ENCODE measurements at places on chromosomes 3 and 15.

DNA sequence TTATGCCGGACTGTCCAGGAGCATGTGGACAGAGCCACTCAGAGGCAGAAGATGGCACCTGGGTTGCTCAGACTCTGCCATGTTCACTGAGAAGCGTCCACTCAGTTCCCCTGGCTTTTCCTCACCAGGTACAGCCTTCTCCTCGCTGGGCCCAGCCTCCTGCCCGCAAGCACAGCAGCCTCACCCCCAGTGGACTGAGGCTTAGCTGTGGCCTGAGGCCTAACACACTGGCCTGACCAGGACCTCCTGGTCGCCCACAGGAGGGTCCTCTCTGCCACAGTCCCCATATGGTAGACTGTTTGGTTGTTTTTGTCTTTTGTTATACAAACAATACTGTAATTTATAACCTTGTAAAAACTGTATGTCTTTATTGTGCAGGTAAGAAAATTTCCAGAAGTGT is 15.5 kb downstream of the HTR3C start:
- no peak for DNase-seq

DNA sequence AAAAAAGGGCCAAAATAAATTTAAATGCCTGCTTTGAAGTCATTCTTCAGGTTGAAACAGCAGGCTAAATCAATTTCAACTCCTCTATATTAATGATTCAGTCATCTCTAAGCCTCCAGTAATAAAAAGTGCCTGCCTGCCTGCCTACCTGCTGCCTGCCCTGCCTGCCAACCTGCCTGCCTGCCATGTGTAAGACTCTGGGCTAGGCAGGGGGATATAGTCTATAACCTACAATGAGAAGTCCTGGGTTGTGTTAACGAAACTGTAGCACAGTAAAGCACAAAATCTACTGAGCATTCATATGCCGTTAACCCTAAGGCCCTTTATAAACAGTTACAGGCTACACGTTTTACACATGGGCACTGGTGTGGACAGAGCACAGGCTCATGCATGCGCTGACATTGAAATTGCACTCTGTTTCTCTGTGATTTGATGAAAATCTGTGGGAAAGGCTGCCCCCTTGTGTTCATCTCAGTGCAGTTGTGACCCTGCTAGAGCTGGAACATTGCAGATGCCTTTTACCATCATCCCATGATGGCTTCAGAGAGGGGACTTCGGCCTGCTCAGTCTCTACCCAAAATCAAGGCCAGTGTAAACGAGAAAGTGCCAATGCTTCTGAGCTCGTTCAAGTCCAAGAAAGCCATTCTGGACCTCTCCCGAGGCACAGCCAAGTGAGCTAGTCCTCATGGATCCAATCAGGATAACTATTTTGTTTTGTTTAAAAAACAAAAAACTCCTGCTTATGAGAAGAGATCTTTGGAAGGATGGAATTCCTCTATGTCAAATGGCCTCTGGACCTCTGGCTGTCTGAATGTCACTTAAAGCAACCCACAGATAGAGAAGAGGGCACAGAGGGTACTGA is 64.6 kb downstream of the EFL1 start:
- no peak for DNase-seq

DNA sequence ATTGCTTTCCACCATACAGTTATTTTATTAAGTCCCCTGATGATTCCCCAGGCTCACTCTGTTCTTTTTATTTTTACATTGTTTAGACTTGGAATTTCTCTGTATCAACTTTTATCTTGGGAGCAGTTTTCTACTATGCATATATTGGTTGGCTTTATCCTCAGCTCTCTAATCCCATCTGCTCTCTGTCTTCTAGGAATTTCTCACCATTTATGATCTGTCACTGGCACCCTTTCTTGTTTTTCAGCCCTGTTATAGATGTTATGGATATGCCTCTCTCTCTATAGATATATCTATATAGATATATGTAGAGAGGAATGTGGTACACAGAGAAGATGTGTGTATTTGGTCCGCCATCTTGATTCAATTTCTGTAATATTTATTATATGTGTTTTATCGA is 90.5 kb downstream of the SH3GL3 start:
- no peak for DNase-seq

- no peak for DNase-seq
Measured at GRCh38 chr3:68256635-68257223, 602.3 kb upstream of the SUCLG2 start.

DNA sequence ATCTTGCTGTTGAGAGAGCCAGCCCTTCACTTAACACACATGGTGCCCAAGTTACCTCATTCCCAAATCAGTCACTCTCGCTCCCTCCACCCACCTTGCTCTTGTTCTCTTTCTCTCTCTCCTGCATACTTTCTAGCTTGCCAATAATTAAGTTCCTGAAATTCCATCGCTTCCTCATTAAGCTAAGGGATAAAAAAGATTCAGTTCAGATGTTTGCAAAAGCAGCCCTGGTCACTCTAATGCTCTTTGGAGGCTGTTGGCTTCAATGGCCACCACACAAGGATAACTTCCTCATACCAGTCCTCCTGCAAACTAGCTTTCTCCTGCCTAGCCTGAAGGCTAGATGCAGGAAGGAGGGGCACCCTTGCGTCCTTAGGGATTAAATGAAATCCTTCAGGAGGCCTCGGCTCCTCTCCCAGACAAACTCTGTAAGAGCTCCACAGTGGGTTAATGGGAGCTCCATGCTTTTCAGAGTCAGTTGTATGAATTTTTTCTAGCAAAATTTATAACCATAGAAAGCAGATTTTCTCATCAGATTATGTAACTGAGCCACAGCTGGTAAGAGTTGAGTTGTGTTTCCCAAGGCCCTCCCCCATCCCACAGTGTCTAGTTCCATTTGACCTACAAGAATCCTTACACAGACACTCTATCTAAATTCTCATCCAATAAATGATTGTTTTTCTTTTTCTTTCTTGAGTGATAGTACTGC is 176.6 kb upstream of the TRIM42 start:
- no peak for DNase-seq

GRCh38 chr15:53447053-53447574 is 312.3 kb downstream of the WDR72 start:
- DNase-seq = no peak

GRCh38 chr3:85170646-85171045 is 211.9 kb downstream of the CADM2 start:
- DNase-seq = no peak

DNA sequence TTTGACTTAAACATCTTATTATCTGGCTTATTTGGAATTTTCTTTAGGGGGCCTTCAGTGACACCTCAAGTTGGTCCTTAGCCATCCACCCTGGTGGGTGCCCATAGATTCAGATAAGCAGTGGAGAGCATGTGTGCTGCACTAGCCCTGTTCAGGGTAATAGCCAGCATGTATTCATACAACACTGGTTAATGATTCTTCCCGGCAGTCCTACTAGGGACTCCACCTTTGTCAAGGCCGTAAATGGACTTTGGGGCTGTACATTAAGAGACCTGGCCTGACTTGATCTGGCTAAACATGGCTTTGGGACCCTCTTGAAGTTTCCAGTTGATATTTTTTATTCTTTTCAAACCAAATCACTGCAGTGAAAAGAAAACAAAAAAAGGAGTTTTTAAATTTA is 125.8 kb downstream of the PTPRG start:
- no peak for DNase-seq

GRCh38 chr15:98651581-98652220 is 3.4 kb downstream of the IGF1R start:
- DNase-seq = no peak

GRCh38 chr15:59111251-59111650 is 6.3 kb downstream of the CCNB2 start:
- no peak for DNase-seq

DNA sequence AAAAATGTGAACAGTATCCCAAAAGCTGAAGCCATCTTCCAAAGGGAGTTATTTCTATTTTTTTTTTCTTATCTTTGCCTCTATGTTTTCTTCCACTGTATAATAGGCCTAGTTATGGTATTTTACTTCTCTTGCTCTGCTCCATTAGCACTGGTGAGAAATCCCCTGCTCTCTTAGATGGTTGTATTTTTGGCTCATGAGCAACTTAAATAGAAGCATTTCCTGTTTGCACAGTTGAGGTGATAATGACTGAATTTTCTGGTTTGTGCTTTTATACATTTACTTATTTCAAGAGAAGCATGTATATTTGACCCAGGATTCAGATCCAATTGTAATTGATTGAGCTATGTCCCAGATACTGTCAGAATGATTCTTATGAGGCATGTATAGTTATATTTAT is 61.6 kb upstream of the CD200R1L start:
- DNase-seq = no peak

DNA sequence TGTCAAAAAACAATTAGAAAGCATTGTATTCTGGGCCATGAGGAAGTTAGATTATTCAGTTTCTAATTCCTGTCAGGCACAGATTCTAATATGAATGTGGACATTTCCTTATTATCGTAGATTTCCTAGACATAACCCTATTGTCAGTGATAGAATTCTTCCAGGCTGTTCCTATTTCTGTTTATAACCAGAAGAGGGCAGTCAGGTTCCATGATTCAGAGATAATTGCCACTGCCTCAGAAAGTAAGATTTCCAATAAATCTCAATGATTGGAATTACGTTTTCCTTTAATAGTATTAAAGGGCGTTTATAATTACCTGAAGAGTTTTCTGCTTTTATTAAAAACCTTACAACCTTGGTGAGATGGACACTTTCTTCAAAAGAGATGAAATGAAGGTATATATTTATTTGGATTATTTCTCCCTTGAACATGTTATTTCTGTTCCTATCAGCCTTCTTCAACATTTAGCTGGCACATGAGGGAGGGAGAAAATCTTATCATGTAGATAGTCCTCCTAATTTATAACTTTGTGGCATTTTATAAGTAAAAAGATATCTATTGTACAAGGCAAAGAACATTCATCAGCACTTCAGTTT is 439.2 kb downstream of the MCTP2 start:
- DNase-seq = no peak

DNA sequence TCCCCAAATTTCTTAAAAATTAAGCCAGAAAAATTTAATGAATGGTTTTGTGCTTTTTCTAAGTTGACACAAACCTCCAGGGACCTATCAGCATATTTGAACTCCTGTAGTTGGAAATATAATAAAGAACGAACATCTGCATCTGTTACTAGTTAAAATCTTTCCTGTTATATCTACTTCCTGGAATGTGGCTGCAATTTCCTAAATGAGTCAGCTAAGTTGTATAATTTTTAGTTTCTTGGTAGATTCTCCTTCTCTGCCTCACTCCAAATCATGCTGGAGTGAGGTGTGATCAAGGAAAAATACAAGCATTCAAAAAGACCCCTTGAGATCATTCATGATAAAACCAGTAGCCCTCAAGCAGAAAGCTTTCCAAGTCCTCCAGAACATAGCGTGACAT is 106.2 kb upstream of the MCTP2 start:
- DNase-seq = no peak

DNA sequence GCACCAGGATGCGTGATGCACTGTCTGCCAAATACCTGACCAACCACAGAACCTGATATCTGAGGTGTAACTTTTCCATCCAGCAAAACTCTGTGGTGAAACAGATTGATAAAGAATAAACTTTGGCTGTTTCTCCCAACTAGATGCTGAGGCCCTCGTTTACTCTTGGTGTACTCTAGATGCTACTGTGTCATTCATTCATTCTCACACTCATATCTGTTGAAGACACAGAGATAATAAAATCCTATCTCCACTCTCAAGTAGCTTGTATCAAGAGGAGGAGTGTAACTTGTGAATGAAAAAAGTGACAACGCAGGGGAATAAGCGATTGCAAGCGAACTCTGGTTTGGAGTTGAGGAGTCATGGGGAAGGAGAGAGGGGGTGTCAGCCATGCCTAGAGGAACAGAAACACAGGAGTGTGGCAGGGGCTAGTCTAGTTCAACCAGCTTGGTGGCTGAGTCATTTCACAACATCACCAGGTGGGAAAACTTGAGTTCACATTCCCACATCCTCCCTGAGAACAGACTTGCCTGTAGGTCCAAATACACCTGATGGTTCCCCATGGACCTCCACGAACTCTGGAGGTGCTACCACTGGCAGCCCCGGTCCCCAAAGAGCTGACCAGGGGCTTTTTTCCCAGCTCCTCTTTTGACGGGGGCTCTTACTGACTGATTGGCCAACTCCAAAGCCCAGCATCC is 73.3 kb upstream of the SNRK start:
- no peak for DNase-seq
